Activated CD4-positive, alpha-beta memory T cell treated with anti-CD3 and anti-CD28 coated beads for 36 hours (primary cell): ENCODE measurements at places on chromosomes 12 and 14.

- no peak for DNase-seq
These were observed 201.1 kb upstream of the RGS6 start for GRCh38 chr14:71731096-71731495.

GRCh38 chr12:68573406-68573805, 37.3 kb upstream of the RAP1B start:
- no peak for DNase-seq

- DNase-seq, result no peak
These were observed 68.5 kb downstream of the RNF34 start for GRCh38 chr12:121468499-121468801.

- no peak for DNase-seq
These were observed 35.4 kb downstream of the SGPP1 start for GRCh38 chr14:63692310-63693020.

DNA sequence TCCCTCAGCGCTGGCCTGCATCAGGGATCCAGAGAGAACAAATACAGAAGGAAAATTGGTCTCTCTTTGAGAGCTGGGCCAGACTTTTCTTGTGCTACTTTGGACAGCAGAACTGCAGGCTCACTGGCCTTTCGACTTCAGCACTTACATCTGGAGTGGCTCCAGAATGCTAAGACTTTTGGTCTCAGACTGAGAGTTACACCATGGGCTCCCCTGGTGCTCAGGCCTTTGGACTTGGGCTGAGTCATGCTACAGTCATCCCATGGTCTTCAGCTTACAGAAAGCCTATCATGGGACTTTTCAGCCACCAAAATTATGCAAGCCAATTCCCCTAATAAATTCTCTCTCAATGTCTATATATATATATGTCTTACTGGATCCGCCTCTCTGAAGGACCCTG, 9.0 kb upstream of the CD163 start:
- no peak for DNase-seq

DNA sequence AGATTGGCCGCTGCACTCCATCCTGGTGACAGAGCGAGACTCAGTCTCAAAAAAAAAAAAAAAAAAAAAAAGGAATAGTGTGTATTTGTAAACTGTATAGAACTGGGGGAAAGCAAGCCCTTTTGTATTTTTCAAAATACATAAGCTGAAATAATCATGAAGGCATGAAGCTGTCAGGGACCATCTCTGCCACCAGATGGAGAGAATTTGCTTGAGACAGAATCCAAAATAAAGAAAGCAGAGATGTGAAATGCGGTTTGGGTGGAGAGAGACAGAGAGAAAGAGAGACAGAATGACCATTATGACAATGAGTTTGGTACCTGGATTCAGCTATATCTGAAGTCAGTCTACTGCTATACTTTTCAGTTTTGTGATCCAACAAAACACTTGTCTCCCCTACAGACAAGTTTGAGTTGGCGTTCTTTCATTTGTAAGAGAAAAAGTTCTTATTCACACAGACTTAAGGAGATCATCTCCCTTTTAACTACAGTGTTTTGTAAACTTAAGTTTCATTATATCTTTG, 155.7 kb upstream of the LRIG3 start:
- no peak for DNase-seq

GRCh38 chr14:70663707-70664179, 22.0 kb downstream of the TTC9 start:
- DNase-seq, result no peak

- DNase-seq, result no peak
These were observed 152.7 kb upstream of the RMST start for GRCh38 chr12:97309921-97310320.

DNA sequence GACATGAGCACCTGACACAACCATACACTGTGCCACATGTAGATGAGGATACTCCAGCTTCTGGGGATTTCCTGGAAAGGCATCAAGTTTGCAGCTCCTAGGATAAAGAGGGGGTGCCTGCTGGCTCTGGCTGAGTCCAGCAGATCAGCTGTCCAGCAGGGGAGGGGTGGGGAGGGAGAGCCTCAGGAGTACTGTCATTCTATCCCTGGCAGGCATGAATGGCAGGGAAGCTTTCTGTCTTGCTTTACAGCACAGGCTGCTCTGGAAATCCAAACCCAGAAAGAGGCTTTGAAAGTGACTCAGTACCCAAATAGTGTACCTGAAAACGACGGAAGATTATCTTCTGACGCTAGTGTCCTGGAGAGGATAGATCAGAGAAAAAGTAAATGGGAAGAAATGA, 32.2 kb downstream of the SLC8A3 start:
- DNase-seq, result no peak

DNA sequence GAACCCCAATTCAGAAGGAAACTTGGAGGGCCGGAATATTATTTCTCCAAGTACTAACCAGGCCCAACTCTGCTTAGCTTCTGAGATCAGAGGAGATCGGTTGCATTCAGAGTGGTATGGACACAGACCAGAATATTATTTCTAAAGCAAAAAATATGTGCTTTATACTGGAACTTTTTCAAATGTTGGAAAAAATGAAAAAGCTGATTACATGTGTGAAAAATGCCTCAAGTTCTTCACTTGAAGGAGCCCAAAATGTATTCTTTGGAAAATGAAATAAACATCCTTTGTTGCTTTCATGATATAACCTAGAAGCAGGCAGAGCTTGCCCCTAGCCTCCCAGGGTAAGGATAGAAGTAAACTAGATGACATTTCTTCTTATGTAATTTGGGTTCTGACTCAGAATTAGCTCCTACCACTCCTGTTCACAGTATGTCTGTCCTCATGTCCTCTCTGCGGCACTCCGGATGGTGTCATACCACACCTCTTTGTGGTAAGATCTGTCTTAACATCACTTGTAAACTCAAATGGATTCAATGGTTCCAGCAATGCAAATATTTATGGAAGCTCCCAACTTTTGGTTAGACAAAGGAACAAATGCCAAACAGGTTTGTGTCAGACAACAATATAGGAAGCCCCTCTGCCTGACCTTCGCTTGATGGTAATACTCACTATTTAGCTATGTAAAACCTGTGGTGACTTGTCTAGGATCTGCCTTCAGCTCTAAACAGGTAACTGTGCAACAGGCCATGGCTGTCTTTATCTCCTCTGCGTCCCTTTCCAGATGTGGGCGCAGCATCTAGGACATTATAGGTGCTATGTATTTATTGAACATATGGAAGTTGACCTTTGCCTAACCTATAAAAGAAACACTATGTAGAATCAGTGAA, 178.5 kb downstream of the SSPN start:
- DNase-seq, result no peak

DNA sequence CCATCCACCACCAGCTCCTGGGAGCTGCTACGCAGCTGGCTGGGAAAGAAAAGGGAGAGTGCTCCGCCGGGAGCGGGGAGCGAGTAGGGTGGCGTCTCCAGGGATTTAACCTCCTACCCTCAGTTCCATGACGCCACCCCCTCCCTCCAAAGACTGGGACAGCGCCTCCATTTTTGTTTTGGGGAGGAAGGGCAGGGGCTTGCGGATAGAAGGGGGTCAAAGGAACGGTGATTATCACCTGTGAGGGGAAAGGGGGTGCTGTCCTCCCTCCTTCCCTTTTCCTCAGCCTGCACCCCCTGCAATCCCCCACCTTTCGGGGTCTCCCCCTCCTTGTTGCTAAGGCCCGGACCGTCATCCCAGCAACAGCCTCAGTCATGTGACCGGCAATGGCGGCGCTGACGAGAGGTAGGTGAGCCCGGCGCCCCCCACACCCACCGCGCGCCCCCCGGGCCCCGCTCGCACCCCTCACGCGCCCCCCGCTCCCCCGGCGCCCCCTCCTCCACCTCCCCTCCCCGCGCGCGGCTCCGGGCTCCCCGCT, at the start of gene DTX3:
TSS of gene DTX3 (plus strand) at position 371 of the 538 bp plus-strand sequence. CDS start 1,694 bp downstream, outside the sequence.
- DNase-seq, result peak; percentile 64

GRCh38 chr14:44830371-44830770, 131.4 kb downstream of the KLHL28 start:
- no peak for DNase-seq

- DNase-seq, result no peak
These were observed 1.5 kb downstream of the CMAS start for GRCh38 chr12:22047494-22047893.

DNA sequence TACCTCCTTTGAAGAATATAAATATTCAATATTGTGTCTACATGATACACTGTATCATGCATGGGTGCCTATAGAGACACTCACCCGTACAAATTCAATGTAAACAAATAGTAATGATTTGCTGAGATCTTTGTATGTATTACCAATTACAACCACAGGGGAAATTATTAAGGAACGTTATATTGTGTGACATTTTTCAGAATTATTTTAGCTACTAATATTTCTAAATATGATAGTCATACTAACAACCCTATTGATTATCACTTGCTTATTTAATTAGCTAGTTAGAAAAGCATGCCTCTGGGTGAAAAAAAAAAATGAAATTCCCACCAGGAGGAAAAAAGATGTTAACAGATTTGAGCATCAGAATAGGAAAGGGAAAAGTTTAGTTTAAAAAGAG, 2.1 kb downstream of the SOX5 start:
- DNase-seq, result no peak

GRCh38 chr12:111411185-111411764, 5.6 kb downstream of the SH2B3 start:
- DNase-seq, result peak; percentile 49

DNA sequence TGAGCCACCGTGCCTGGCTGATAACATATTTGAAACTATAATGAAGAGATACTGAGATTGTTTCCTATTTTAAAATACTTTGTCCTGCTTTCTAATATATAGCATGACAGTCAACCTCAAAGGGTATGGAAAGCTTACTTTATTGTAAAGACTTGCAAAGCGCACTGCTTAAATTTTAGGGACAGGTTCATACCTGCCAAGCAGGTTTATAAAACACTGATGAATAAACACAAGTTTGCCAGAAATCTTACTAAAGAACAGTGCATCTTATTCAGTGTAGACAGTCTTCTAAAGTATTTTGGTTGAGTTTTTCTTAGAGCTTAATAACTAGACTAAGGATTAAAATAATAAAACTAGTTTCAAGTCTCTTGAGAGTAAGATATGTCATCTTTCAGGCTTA, 4.8 kb downstream of the C12orf71 start:
- no peak for DNase-seq

GRCh38 chr12:132503618-132504204, 13.8 kb downstream of the FBRSL1 start:
- no peak for DNase-seq

DNA sequence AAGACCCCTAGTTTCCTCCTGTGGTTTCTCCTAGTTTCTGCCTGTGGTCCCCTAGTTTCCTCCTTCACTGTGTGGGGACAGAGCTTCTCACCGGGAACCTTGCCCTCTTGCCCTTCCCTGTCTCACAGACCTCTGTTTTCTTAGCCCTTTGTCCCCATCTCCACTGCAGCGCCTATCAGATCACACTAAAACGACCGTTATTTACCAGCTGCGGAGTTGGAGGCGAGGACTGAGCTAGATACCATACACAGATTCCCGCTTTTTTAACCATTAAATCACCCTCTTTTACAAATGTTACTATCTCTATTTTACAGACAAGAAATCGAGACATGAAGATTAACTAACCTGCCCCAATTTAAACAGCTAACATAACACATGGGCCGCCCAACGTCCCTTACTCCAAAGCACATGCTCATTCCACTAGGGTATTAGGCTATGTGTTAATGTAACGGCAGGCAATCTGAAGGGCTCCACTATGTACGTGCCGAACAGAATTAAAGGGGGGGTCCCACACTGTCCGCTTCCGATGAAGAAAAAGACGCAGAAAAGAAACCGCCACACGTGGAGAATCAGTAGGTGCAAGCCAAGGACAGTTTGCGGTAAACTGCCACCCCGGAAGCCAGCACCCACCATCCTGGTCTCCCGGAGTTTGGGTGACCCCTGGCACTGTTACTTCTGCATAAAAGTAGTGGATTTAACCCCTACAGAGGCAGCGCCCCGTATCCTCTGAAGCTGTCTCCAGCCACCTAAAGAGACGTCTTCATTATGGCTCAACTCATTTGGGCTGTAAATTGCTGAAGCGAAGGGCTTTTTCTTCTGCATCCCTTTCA, 1.9 kb upstream of the FKBP4 start:
- DNase-seq, result no peak

GRCh38 chr12:105523164-105524057, 192.9 kb downstream of the C12orf75 start:
- DNase-seq, result no peak

- no peak for DNase-seq
These were observed 30.2 kb upstream of the SRGAP1 start for GRCh38 chr12:63814146-63814772.

DNA sequence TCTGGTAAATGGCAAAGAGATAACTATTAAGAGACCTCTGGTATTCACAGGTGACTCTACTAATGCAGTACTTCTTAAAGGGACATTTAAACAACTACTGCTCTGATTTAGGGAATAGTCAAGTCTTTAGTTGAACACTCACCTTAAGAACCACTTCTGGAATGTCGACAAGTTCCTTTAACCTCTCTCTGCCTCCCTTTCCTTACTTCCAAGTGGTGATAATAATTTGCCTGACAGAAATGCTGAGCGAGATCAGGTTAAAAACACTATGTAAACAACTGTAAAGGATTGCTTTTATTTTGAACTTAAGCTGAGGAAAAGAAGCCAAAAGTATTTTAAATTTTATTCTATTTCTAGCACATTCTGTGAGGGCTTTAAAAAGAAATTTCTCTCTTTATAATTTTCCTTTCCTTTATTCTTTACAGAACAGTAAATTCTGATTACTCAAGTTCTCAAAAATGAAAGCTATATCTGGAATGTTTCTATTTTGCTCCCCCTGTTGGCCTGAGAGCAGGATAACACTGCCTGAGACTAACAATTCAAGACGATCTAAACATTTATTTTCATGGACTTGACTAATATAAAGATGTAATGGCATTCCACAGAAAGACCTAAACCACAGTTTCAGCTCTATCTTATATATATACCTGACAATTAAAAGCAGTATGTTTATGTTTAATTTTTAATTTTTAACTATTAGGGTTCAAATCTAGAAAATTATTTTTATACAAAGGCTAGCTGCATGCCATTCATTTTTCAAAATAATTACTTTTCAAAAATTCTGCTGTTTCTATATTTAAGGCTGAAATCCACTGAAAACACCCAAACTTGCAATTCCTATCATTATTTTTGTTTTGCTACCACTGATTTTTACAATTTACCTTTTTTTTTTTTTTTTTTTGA, 29.2 kb downstream of the ZCCHC8 start:
- peak; percentile 9 for DNase-seq

DNA sequence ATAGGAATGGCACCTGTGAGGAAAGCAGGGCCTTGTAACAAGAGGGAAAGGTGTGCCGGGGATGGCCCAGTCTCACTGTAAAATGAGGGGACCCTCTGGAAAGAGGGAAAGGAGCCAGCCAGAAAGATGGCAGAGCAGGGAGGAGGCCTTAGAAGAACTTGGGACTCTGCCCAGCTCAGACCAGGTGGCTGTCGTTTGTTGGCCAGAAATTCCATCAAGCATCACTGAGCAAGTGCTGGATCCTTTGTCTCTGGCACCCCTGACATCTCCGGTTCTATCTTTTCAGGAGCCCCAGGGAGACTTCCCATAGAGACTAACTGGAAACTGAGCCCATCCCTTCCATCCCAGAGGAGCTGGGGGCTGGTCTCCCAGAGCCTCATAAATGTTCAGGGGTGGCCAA, 43.3 kb downstream of the DEGS2 start:
- no peak for DNase-seq

DNA sequence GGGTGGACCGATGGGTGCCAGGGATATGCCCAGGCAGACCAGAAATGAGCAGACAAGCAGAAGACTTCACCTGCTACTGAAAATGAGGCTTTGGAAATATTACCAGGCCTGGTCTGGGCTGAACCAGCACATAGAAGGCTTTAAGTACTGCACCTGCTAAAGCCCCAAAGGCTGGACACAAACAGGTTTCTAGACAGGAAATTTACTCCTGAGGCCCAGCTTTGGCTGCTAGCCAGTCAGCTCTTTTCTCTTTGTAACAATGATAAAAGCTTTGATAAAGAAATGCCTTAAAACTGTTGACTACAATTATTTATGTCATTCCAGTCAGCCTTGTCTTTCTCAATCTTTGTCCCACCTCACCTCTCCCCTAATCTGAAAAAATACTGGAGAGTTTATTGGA, 228.9 kb upstream of the EGLN3 start:
- DNase-seq, result no peak
